ENCODE measurements at places on chromosomes 16 and 17. TPM values are rescaled to one million over a fixed set of nuclear protein-coding genes. Genes with fewer than 3 reads are reported as not detected.

Gene DYNLRB2
- 0.32 TPM for total RNA-seq

Gene OR2C1
- 0.43 TPM for total RNA-seq

Gene TBC1D3
- total RNA-seq: not detected

Gene MPP3
- total RNA-seq: 8.5 TPM
